A549 treated with dexamethasone at 1 μM for 4 hours (cell line): ENCODE measurements at places on chromosomes 5 and 9. TPM values are rescaled to one million over a fixed set of nuclear protein-coding genes. Genes with fewer than 3 reads are reported as not detected.

OSTF1 gene
- 14.2 to 18.0 TPM (median 15.7 TPM) in 5 replicates for total RNA-seq

C9 gene
- total RNA-seq = not detected in 5 replicates

RORB gene
- total RNA-seq = not detected in 5 replicates

TLX3 gene
- total RNA-seq = not detected in 5 replicates

CCL21 gene
- total RNA-seq = not detected in 5 replicates

RNF183 gene
- 0.07 to 0.17 TPM (median 0.11 TPM) in 3 of 5 replicates, not detected in the others for total RNA-seq

C9orf57 gene
- not detected in 5 replicates for total RNA-seq

SLC6A7 gene
- total RNA-seq = 0.02 to 0.04 TPM in 2 of 5 replicates, not detected in the others

IFNK gene
- 0.13 TPM in 1 of 5 replicates, not detected in the others for total RNA-seq

PPP3R2 gene
- not detected in 5 replicates for total RNA-seq

CSF1R gene
- 0.09 to 0.35 TPM (median 0.17 TPM) in 5 replicates for total RNA-seq

FGF10 gene
- not detected in 5 replicates for total RNA-seq

TRIM7 gene
- 30.2 to 42.5 TPM (median 40.0 TPM) in 5 replicates for total RNA-seq

FOXI1 gene
- not detected in 5 replicates for total RNA-seq

PTPN3 gene
- total RNA-seq = 14.5 to 21.4 TPM (median 21.1 TPM) in 5 replicates

CDHR2 gene
- total RNA-seq = 0.05 to 0.33 TPM (median 0.13 TPM) in 5 replicates

BARHL1 gene
- total RNA-seq = not detected in 5 replicates

TMEM232 gene
- total RNA-seq = 0.03 to 0.29 TPM (median 0.11 TPM) in 3 of 5 replicates, not detected in the others

BSPRY gene
- 0.05 to 0.11 TPM (median 0.08 TPM) in 4 of 5 replicates, not detected in the other for total RNA-seq

GLRA1 gene
- total RNA-seq = not detected in 5 replicates

RMRP gene
- 4.7 to 10.3 TPM (median 5.3 TPM) in 3 of 5 replicates, not detected in the others for total RNA-seq

SLC4A9 gene
- 0.04 TPM in 1 of 5 replicates, not detected in the others for total RNA-seq

HAVCR2 gene
- total RNA-seq = 0.32 to 0.52 TPM (median 0.38 TPM) in 5 replicates

ZBTB26 gene
- total RNA-seq = 1.5 to 2.4 TPM (median 2.1 TPM) in 5 replicates

MARCOL gene
- total RNA-seq = not detected in 5 replicates

BTNL8 gene
- not detected in 5 replicates for total RNA-seq

ARPC5L gene
- 61.3 to 74.3 TPM (median 66.8 TPM) in 5 replicates for total RNA-seq

IFNA13 gene
- not detected in 5 replicates for total RNA-seq

MSANTD3 gene
- total RNA-seq = 60.2 to 70.1 TPM (median 64.0 TPM) in 5 replicates

FAM169A gene
- total RNA-seq = 4.2 to 8.3 TPM (median 7.1 TPM) in 5 replicates

FSTL4 gene
- total RNA-seq = 4.2 to 6.0 TPM (median 4.9 TPM) in 5 replicates

NRARP gene
- total RNA-seq = 1.7 to 3.0 TPM (median 2.9 TPM) in 5 replicates

PCDHA12 gene
- 2.8 to 3.7 TPM (median 2.9 TPM) in 5 replicates for total RNA-seq

SLC22A4 gene
- 4.8 to 6.3 TPM (median 5.4 TPM) in 5 replicates for total RNA-seq

DAB2IP gene
- total RNA-seq = 10.8 to 14.5 TPM (median 12.7 TPM) in 5 replicates

NR2F1 gene
- total RNA-seq = 3.4 to 5.1 TPM (median 5.0 TPM) in 5 replicates
